Muscle of arm (tissue), 14 donors: ENCODE measurements at places on chromosomes 3 and 15. TPM values are rescaled to one million over a fixed set of nuclear protein-coding genes. Genes with fewer than 3 reads are reported as not detected.

GRCh38 chr15:68552344-68552743 is 26.4 kb upstream of the CORO2B start:
- no peak for DNase-seq

DNA sequence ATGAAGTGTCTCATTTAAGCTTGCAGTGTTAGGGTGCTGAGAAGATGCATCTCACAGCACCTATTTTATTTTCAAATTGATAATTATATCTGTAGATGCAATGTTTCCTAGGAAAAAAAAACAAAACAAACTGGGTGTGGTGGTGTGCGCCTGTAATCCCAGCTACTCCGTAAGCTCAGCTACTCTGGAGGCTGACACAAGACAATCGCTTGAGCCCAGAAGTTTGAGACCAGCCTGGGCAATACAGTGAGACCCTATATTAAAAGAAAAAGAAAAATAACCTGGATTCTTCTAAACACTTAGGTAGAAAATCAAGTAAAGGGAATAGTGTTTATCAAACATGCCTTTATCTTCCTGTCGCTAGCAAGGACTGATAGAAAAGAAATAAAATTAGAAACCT is 1.9 kb downstream of the MINDY2 start:
- no peak for DNase-seq

DNA sequence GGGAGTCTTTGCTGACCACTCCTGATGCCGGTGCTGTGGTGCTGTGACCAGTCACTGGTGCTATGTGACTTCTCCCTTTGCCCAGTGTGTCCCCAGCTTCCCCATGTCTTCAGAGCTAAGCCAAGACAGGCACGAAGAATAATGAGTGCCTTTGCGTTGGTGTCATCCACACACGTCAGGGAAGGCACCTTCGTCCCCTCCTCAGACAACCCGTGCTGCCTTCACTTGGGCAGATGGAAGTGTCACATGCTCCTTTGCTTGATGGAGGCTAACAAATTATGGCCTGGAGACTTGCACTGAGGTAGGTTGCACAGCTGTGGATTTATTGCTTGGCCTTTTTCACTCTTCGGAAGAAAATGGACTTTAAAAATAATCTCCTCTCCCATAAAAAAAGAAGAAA is 291.8 kb downstream of the OCA2 start:
- DNase-seq = no peak

DPPA2 gene
- not detected for polyA plus RNA-seq
